ENCODE measurements at places on chromosomes 7 and 10. TPM values are rescaled to one million over a fixed set of nuclear protein-coding genes. Genes with fewer than 3 reads are reported as not detected.

DNA sequence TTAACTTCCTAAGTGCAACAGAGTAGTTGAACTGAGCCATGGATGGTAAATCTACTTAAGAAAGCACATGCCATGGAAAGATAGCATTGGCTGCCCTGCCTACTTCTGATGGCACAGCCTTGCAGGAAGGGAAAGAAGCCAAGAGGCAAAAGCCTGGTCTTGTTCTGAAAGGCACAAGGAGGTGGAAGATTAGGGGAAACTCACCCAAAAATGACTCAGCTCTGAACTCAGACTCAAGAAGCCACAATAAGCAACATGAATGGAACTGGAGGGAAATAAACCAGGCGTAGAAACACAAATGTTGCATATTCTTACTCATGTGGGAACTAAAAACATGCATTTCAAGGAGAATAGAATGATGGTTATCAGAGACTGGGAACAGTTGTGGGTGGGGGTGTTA, 20.8 kb upstream of the ALOX5 start:
- H3K27me3 ChIP-seq, result no peaks in the 10 kb centered on the region
- H3K4me3 ChIP-seq, result no peak overlapping the region
- no peak for DNase-seq
- no peaks in the 10 kb centered on the region for H3K4me1 ChIP-seq
- H3K27ac ChIP-seq, result no peak overlapping the region
- no peaks in the 10 kb centered on the region for H3K36me3 ChIP-seq

DNA sequence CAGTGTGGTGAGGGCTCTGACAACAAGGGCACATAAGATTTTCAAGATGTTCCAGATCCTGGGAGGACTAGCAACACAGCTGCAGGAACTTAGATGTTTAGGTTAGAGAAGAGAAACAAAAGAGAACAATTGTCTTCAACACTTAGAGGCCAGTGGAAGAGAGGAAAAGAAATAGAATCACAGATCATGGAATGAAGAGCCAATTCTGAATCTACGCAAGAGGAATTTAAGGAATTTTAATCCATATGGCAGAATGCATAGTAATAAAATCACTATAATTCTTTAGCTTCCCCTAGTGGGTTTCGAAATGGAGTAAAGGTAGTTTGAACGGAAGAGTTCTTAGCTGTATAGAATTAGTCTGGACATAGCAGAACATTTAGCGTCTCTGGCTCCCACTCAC, 114.6 kb upstream of the LRRTM3 start:
- H3K27me3 ChIP-seq, result no peaks in the 10 kb centered on the region
- H3K27ac ChIP-seq, result no peak overlapping the region
- H3K36me3 ChIP-seq, result no peaks in the 10 kb centered on the region
- no peak overlapping the region for H3K4me3 ChIP-seq

DNA sequence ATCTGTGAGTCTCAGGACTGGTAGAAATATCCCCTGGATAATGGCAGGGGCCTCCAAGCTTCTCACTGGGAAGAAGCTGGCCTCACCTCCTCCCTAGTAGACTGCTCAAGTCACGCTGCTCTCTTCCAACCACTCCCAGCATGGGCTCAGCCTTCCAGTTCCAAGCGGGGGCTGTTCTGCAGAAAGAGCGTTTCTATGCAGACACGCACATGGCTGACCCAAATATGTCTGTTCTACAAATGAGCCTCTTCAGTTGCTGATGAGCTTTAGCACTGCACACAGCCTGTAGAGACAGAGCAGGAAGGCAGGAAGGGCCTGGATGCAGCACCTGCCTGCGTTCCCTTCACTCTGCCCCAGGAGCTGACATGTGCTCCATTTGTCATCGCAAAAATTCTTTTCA, 523.9 kb upstream of the MGMT start:
- H3K4me1 ChIP-seq, result no peaks in the 10 kb centered on the region
- H3K27me3 ChIP-seq, result no peaks in the 10 kb centered on the region
- no peak overlapping the region for H3K4me3 ChIP-seq
- no peak overlapping the region for H3K27ac ChIP-seq

GRCh38 chr10:90470966-90471365, 386.9 kb downstream of the HTR7 start:
- no peaks in the 10 kb centered on the region for H3K27me3 ChIP-seq
- H3K4me1 ChIP-seq, result no peaks in the 10 kb centered on the region
- DNase-seq, result no peak
- no peak overlapping the region for H3K27ac ChIP-seq
- H3K36me3 ChIP-seq, result no peaks in the 10 kb centered on the region

DNA sequence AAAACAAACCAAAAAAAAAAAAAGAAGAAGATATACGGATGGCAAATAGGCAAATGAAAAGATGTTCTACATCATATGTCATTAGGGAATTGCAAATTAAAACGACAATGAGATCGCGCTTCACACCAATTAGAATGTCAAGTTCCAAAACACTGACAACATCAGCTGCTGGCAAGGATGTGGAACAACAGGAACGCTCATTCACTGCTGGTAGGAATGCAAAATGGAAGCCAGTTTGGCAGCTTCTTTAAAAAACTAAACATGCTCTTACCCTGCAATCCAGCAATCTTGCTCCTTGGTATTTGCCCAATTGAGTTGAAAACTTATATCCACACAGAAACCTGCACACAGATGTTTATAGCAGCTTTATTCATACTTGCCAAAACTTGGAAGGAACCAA, 34.8 kb downstream of the CALML5 start:
- no peak for DNase-seq
- H3K27me3 ChIP-seq, result no peaks in the 10 kb centered on the region
- no peaks in the 10 kb centered on the region for H3K36me3 ChIP-seq

DNA sequence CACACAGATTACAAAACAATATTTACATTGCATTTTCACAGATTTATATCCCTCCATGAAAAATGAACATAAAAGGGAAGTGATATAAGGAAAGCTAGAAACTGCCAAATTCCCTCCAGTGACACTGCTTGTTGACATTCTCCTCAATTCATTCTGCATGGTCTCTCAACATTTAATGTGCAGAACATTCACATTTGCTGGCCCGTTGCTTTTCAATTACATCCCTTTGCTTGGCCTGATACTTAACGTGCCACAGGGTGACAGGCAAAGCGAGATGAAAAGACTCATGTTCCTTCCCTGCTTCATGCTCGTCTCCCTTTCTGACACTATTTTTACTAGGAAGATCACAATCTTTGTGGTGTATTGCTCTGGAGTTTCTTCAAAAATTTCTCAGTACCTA, 1019.7 kb upstream of the LRRN3 start:
- H3K4me3 ChIP-seq, result no peak overlapping the region
- no peaks in the 10 kb centered on the region for H3K36me3 ChIP-seq
- no peak for DNase-seq
- H3K4me1 ChIP-seq, result no peaks in the 10 kb centered on the region
- H3K27ac ChIP-seq, result no peak overlapping the region

- DNase-seq, result no peak
- peaks cover 26% of the 10 kb centered on the region for H3K4me1 ChIP-seq
- H3K27me3 ChIP-seq, result no peaks in the 10 kb centered on the region
These were observed 72.0 kb downstream of the KAT6B start for GRCh38 chr10:74898201-74898976.

- peaks cover 7% of the 10 kb centered on the region for H3K4me1 ChIP-seq
- no peak for DNase-seq
- H3K36me3 ChIP-seq, result no peaks in the 10 kb centered on the region
- H3K27me3 ChIP-seq, result no peaks in the 10 kb centered on the region
- no peak overlapping the region for H3K27ac ChIP-seq
These were observed 166.1 kb downstream of the RPS24 start for GRCh38 chr10:78199759-78200158.

DNA sequence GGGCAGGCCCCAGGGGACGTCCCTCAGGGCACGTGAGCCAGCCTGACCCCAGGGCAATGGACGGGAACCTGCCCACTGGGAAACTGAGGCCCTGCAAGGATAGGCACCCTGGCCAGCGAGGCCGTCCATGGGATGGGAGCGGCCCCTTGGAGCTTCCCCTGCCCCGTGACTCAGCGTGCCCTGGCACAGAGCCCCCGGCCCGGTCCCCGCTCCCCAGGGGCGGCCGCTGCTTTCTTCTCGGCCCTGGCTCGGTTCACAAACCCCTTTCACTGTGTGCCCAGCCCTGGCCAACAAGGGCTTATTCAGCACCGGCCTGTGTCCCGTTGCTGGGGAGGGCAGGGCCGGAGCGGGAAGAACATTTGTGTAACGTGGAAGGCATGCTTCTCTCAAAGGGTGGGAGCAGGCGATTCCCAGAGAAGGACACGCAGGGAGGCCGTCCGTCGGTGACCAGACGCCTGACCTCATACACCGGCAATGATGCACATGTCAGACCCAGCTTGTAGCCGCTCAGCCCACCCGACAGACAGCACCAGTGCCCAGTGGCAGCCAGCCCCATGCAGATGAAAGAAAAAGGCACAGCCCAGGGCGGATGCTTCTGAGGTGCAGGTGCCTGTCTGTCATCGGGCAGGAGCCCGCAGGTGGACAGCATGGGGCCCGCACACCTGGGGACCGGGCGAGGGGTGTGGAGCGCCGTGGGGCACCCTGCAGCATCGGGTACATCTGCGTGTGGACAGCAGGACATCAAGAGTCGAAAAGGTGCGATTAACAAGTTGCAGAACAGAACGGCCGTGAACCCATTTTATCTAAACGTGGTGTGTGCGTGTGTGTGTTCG, 94.5 kb downstream of the PDGFA start:
- no peaks in the 10 kb centered on the region for H3K27me3 ChIP-seq
- no peaks in the 10 kb centered on the region for H3K36me3 ChIP-seq
- H3K27ac ChIP-seq, result no peak overlapping the region
- peak; percentile 82 for DNase-seq
- H3K4me3 ChIP-seq, result no peak overlapping the region

GRCh38 chr10:43890124-43890523, 241.4 kb upstream of the ZNF32 start:
- H3K36me3 ChIP-seq, result no peaks in the 10 kb centered on the region
- H3K4me1 ChIP-seq, result no peaks in the 10 kb centered on the region
- no peak overlapping the region for H3K27ac ChIP-seq
- H3K4me3 ChIP-seq, result no peak overlapping the region
- no peak for DNase-seq

- no peaks in the 10 kb centered on the region for H3K4me1 ChIP-seq
- no peak overlapping the region for H3K27ac ChIP-seq
- DNase-seq, result no peak
- H3K27me3 ChIP-seq, result no peaks in the 10 kb centered on the region
- no peaks in the 10 kb centered on the region for H3K36me3 ChIP-seq
- H3K4me3 ChIP-seq, result no peak overlapping the region
These were observed 116.1 kb downstream of the PKD1L1 start for GRCh38 chr7:47832105-47832715.

DNA sequence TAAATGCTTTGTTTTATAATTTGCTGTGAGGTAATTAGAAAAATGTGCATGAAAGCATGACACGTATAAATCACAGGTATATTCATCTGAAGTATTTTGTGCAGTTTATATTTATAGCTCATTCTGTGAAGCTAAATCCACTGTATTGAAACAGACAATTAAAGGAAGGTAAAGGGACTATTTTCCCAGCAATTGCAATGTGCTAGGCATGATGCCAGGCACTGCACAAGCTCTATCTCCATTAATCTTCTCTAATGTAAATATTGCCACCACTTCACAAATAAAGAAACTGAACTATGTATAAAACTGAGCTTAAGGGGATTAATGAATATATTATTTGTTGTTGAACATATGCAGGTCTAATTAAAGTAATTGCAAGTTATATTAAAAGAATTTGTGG, 1012.5 kb downstream of the NRG3 start:
- no peaks in the 10 kb centered on the region for H3K4me1 ChIP-seq
- no peak for DNase-seq
- no peaks in the 10 kb centered on the region for H3K27me3 ChIP-seq
- no peak overlapping the region for H3K27ac ChIP-seq
- H3K36me3 ChIP-seq, result no peaks in the 10 kb centered on the region
- H3K4me3 ChIP-seq, result no peak overlapping the region

- no peak overlapping the region for H3K27ac ChIP-seq
- H3K4me1 ChIP-seq, result no peaks in the 10 kb centered on the region
- no peaks in the 10 kb centered on the region for H3K36me3 ChIP-seq
- H3K4me3 ChIP-seq, result no peak overlapping the region
- no peak for DNase-seq
These were observed 65.0 kb upstream of the ADGRA1 start for GRCh38 chr10:133022776-133023100.

DNA sequence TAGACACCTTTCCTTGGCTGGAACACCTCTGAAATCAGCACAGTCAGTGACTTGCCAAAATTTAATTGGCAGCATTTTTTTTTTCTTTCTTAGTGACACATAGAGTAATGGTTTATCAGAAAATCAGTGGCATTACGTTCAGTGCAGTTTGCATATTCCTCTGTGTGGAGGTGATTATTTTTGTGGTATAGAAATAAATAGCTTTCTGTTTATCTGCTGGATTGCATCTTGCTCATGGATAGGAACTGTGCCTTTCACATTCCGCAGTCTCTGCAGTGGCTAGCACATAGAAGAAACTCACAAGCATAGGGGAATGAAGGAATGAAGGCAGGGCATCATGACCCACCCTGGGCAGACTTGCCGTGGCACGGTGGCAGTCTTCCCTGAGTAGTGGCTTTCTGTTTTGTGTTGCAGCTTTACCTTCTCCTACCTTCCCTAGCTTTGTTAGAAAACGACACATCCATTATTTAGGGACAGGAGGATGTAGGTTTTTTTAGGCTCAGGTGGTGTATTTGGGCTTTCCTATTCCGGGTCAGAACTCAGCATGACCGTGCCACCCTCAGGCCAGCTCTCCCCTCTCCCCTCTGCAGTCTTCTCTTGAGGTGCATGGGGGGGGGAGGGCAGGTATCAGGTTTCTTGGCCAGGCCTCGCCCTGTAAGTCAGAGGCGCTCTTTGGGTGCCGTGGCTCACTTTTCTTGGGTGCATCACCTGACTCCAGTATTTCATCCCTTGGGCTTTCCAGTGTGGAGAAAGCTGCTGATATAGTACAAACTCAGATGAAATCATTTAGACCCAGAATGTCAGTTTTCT, 112.5 kb upstream of the GJD4 start:
- no peaks in the 10 kb centered on the region for H3K27me3 ChIP-seq
- DNase-seq, result no peak
- peaks cover 52% of the 10 kb centered on the region for H3K4me1 ChIP-seq
- no peak overlapping the region for H3K27ac ChIP-seq
- H3K36me3 ChIP-seq, result no peaks in the 10 kb centered on the region
- H3K4me3 ChIP-seq, result no peak overlapping the region

- no peaks in the 10 kb centered on the region for H3K27me3 ChIP-seq
- H3K4me1 ChIP-seq, result no peaks in the 10 kb centered on the region
- no peak overlapping the region for H3K4me3 ChIP-seq
These were observed 177.4 kb downstream of the ELFN1 start for GRCh38 chr7:1847260-1848001.

- peak; percentile 17 for DNase-seq
- no peak overlapping the region for H3K4me3 ChIP-seq
- H3K4me1 ChIP-seq, result no peaks in the 10 kb centered on the region
- H3K27me3 ChIP-seq, result no peaks in the 10 kb centered on the region
- no peaks in the 10 kb centered on the region for H3K36me3 ChIP-seq
These were observed 38.3 kb downstream of the GPRIN2 start for GRCh38 chr10:46518028-46518725.

RUFY2 gene
- 17.8 TPM for total RNA-seq

CDHR1 gene
- total RNA-seq, result 0.46 TPM

CPA4 gene
- 0.20 TPM for total RNA-seq

OPN4 gene
- total RNA-seq, result not detected
